ENCODE measurements at places on chromosomes 11 and 22. TPM values are rescaled to one million over a fixed set of nuclear protein-coding genes. Genes with fewer than 3 reads are reported as not detected.
A peak's percentile ranks its signal among the peaks of the same experiment; 100 is the strongest.

The CNTF gene
- 1.6 TPM for total RNA-seq

DNA sequence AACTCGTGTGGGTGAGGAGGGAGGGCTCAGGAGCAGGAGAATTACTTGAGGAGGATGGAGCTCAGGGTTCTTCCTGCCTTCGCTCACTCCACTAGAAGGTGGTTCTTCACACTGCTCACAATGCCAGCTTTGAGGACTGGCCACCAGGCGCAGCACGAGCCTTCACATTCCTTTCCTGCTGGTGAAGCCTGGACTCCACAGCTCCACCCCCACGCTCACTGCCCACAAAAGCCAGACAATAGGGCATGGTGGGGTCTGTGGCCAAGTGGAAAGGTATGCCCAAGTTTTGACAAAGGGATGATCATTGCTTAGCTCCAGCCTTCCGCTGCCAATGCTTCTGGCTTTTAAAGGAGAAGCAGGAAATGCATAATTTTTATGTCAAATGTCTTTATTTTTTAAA lies 58.0 kb upstream of the FADD start:
- DNase-seq, result no peak

The STX5 gene
- total RNA-seq, result 19.3 TPM

GRCh38 chr22:39229688-39230260 lies 15.0 kb downstream of the PDGFB start:
- DNase-seq, result no peak

- no peak for DNase-seq
These were observed 116.3 kb upstream of the APOA1 start for GRCh38 chr11:116953530-116954285.

DNA sequence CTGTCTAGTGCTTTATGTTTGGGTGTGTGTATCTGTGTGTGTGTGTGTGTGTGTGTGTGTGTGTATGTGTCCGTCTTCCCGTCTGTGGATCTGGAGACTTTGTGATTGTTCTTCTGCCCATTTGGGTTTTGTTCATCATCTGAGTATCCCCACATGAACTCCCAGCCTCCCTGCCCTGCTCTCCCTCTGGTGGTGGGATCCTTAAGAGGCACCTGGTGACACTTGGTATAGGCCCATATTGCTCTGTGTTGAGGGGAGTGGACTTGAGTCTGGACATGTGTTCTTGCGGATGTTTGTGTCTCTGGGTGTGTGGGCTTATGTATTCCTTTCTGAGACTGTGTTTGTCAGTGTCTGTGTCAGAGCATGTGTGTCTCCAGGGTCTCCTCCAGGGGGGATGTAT lies 15.3 kb downstream of the RCOR2 start:
- DNase-seq, result no peak

DNA sequence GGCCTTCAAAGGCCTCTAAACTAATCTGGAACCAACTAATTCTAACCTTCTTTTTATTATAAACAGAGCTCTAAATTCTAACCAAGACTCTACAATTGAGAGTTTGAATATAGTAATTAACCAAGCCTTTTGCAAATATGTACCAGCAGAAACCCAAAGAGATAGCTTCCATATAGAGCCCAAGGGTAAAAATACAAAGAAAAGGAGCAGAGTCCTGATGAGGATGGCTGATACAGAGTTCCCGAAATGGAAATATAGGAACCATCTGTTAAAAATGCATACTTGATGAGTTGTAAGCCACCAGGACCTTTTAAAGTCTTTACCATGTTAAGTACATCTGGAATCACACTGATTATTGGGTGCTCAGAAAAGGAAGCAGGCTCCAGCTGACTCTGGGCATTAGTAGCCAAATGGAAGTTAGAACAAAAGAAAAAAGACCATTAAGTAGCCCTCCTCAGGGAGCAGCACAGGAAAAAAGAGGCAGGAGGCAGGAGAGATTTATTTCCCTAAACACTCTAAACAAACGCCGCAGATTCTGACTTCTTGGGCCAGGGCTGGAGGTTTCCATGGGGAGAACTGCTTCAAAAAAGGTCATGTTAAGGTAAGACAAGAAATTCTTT lies 463.1 kb upstream of the FAT3 start:
- no peak for DNase-seq

DNA sequence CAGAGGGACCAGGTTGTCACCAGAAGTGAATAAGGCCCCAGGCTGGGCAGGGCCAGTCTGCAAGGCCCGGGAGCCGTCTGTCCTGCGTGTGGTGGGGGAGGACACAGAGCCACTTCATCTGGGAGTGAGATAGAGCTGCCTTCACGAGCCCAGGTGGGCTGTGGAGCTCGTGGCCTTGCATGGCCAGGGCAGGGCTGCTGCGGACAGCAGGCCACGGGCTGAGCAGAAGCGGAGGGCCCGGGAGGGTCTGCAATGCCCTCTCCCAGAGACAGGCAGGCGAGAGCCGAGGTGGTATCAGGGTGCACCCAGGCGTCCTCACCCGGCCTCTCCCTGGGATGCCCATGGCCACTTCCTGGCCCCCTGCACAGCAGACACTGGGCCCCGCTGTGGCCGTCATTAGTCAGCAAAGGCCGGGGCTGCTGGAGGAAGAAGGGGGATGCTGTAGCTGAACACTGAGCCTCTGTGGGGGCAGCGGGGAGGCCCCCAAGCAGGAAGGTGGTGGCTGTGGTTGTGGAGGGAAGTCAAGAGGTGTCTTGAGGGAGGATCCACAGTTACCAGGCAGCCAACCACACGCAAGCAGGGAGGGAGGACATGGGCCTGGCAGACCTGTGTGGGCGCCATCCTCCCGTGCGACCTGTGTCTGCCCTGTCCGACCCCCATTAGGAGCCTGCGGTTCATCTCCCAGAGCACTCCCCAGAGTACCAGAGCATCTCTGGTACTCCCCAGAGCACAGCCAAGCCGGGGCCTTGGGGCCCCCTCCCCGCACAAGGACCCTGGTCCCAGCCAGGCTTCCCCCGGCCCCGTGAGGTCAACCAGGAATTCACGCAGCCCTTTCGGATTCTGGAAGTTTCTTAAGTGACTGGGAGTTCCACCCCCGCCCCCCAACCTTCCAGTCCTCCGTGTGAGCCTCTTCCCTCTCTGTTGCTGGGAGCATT lies 1109.5 kb downstream of the BRD1 start:
- no peak for DNase-seq

- DNase-seq, result no peak
These were observed 17.6 kb downstream of the ATXN10 start for GRCh38 chr22:45689211-45689610.

The OR5I1 gene
- not detected for total RNA-seq

DNA sequence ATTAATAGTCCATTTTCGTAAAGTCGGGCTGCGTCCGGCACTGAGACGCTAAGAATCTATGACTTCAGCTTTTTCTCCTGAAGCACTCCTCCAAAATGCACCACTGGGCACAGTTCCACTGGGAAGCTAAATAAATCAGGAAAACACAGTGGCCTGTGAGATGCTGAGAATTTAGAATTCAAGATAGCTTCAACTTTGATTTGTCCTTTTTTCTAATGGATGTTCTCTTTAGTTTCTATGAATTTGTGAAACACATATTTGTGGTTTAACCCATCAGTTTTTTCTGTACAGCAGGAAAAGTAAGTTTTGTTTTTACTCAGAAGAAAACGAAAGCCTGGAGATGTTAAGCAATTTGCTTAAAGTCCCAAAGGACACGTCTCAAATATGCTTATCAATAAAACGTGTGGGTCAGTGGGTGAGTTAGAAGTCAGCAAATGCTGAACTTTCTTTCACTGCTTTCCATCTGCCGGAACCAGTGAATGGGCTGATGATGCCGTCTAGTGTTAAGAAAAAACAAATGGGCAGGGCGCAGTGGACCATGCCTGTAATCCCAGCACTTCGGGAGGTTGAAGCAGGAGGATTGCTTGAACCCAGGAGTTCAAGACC lies 40.7 kb upstream of the CLMP start:
- DNase-seq, result no peak

DNA sequence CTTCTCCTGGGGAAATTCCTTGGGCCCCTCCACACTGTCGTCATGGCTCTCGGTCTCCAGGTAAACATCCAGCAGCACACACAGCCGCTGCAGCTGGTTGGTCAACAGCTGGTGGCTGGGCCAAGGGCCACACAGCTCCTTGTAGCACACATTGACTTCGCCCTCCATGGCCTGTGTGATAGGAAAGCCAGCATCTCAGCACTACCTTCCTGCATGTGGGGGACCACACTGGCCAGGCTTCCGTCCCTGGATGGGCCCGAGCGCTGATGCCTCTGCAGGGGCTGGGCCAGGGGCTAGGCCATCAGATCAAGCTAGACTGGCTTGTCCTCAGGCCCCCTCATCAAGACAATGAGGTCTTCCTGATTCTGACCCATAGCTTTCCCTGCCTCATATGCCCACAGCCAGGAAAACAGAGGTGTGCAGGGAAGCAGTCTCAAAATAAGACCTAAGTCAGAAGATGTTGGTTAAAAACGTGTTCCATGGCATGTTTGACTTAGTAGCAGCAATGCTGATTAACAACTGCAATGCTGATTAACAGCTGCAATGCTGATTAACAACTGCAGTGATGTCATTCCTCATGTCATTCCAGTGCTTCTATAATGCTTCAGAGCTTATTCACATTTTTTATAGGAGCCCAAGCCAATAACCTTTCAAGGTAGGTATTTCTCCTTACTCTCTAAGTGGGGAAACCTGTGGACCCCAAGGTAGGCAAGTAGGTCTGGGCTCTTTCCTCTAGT lies 31.3 kb downstream of the NEFH start:
- DNase-seq, result no peak

DNA sequence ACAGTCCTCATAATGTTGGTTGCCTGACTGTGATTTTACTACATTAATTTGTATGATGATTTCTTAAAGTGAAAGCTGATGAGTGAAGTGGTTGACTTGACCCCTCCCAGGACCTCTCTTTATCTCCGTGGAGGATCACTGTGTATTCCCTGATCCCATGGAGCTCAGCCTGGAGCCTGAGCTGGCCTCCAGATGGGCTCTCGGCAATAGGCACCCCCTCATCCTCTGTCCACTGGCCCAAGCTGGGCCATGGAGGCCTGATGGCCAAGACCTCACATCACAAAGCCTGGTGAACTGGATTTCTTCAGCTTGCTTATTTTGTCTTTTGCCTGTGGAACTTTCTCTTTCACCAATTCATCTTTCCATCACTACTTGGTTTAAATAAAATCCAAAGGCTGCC lies 75.2 kb downstream of the WNT11 start:
- DNase-seq, result no peak

GRCh38 chr11:20621679-20622078 lies 22.3 kb downstream of the SLC6A5 start:
- DNase-seq, result no peak

DNA sequence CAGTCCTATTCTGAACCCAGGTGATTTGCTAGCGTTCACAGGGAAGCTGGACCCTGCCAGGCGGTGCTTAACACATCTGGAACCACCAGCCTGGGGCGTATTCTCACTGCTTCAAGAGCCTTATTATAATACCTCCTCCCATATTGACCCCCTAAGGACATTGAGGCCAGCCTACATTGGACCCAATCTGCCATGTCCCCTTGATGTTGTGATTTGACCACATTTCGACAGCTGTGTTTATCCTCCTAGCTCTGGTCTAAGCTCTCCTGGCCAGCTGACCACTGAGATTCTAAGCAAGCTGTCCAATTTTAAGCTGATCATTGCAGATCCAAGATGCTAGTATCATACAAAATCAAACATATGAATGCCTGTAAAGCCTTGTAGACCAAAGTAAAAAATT lies 148.1 kb upstream of the BLID start:
- no peak for DNase-seq

GRCh38 chr22:45769569-45770210 lies 98.1 kb downstream of the ATXN10 start:
- no peak for DNase-seq

The CEND1 gene
- total RNA-seq, result 1.1 TPM

- DNase-seq, result no peak
These were observed 17.8 kb upstream of the TP53I11 start for GRCh38 chr11:44968510-44968909.

DNA sequence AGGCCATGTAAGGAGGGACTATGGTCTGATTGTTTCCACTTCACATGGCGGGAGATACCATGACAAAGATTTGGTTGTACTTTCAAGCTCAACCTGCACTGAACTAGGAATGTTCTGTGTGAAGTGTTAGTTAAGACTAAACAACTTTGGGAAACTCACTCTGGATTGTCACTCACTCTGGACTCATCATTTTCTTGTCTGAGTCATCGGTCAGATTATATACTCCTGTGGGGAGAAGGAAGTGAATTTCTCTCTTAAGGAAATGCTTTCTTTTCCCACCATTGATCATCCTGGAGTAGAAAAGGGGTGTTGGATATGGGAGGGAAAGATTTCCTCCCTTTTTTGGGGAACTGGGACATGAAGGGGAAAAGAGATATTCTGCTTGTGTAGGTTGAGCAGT lies 26.9 kb upstream of the CAT start:
- no peak for DNase-seq

The STK33 gene
- 0.55 TPM for total RNA-seq

DNA sequence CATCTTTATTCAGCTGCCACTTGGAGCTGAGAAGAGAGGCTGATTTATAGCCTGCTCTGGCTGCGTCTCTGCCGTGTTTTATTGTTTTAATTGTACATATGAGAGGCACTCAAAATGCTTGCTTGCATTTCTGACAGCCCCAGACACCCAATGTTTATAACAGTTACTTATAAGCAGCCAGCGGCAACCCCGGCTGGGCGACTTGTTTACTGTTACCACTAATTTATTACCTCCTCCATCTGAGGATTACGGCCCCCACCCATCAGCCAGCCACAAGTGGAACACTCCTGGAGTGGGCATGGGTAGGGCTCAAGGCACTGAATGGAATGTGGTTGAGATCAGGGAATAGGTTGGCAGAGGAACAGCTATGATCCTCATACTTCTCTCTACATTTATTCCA lies 61.2 kb downstream of the CLPB start:
- no peak for DNase-seq

- no peak for DNase-seq
These were observed 12.3 kb upstream of the DLAT start for GRCh38 chr11:112012874-112013273.

The SEPTIN3 gene
- 2.2 TPM for total RNA-seq

GRCh38 chr11:1356007-1356435 lies 33.7 kb upstream of the BRSK2 start:
- no peak for DNase-seq

DNA sequence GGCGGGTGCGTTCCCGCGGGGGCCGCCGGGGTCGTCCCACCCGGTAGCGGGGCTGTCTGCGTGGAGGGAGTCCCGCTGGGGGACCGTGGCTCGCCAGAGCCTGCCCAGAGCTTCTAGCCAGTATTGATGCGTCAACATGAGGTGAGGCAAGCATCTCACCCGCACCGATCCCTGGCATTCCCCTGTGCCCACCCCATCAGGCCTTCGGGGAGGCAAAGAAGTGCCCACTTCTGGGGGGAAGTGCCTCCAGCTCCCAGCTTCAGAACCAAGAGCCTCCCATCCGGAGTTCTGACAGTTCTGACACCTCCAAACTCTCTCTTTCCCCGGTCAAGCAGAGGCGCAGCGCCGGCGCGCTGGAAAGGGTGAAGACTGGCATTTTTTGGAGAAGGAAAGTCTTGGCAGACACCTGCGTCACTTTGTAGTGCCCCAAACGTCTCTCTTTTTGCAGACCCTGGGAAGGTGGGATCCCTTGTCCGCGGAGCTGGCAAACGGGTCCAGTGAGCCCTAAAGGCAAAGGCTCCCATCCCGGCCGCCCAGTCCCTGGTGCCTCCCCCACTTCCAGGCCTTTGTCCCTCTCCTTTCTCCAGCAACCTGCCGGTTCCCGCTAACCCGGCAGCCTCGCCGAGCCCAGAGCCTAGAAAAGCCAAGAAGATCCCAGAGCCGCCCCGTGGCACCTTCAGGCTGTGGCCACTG lies 3.2 kb upstream of the PAX6 start:
- no peak for DNase-seq

The SMC1B gene
- 0.67 TPM for total RNA-seq

GRCh38 chr11:65766535-65766934 lies 14.2 kb downstream of the AP5B1 start:
- DNase-seq, result no peak

GRCh38 chr11:47408598-47409439 lies 429 bp downstream of the SLC39A13 start:
- peak; percentile 35 for DNase-seq

The TMEM86A gene
- total RNA-seq, result 0.09 TPM

Measured in activated CD4-positive, alpha-beta T cell treated with anti-CD3 and anti-CD28 coated beads for 36 hours (primary cell).